ENCODE measurements at places on chromosomes 3 and 15.
A peak's percentile ranks its signal among the peaks of the same experiment; 100 is the strongest.

DNA sequence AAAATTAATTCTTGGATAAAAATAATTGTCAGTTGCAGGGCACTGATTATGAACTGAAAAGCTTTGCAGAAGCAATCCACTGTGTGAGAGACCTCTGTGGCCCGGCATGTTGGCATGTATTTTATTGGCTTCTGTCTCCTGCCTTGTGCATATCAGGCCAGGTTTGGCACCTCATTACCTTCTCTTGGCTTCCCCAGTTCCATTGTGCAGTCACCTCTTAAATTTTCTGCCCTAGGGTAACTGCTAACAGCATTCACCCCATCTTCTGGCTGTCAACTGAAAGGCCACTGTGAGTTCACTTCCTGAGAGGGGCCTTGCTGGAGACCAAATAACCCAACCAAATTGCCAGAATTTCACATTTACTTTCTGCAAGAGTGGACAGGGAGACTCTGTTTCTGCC is 92.7 kb upstream of the RARB start:
- no peak for DNase-seq

DNA sequence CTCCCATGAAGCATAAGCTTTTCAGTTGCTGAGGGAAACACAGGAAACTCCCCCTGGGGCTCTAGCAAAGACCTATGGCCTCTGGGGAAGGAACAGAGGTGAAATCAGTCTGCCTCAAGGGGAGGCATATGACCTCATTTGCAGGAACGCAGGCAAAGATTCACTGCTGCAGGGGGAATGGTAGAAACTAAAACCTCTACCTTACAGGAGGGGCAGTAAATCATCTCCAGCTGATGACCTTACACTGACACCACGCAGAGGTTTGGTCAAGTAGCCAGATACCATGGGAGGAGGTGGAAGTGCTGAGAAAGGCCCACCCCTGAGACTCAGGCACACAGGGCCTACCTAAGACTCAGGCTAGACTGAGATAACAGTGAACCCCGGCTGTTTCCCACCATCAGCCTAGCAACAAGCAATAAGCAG is 81.1 kb downstream of the RAD18 start:
- DNase-seq, result peak; percentile 13

DNA sequence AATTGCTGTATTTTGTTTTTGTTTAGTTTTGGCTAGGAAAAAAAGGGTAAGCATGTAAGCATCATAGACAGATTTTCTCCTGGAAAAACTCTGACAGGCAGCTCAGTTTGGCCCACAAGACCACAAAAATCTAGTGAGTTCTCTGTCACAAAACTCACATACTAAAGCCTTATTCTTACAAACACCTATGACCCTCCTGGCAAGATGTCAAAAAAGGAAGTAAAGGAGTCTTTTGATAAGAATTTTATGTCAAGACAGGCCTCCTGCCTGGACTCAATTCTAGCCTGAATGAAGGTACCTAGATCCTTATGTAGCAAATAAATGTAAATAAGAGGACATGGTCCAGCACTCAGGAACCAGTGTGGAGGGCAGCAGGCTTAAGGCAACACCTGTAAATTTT is 668.3 kb upstream of the ZNF385D start:
- no peak for DNase-seq

GRCh38 chr3:160379628-160380214 is 19.3 kb downstream of the IFT80 start:
- DNase-seq, result no peak

DNA sequence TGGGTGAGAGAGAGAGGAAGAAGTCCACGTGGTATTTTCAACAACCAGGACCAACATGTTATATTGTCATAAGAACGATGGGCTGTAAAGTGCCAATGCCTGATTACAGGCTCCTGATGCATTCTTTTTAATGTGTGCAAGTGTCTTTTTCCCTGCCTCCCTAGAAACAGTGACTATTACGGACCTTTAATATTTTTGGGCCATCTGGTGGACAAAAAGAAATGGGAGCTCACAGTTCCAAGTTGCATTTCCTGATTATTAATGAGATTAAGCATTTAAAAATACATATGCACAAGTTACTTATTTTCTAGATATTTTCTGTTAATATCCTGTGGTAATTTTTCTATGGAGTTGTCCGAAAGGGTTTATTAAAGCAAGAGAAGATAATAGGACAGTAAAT is 530.2 kb downstream of the NR2F2 start:
- DNase-seq, result no peak

DNA sequence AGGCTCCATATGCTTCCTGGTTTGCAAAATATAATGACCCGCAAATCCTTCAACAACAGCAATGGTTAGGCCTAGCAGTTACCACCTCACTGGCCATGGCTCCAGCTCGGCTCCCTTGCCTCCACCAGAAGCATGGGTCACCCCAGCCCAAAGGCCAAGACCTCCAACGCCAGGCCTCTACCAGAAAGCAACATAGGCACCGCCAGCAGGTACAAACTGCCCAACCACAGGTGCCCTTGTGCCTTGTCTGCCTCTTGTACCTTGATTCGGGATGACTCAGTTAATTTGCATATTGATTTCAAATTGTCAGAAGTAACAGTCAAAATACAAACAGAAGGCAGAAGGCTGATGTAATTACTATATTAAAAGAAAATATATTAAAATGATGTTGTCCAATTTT is 124.7 kb downstream of the IL5RA start:
- no peak for DNase-seq

- DNase-seq, result no peak
Observed at GRCh38 chr3:195040773-195041520, 230.0 kb downstream of the XXYLT1 start.

- no peak for DNase-seq
Observed at GRCh38 chr15:62828364-62828763, 214.2 kb upstream of the TPM1 start.

DNA sequence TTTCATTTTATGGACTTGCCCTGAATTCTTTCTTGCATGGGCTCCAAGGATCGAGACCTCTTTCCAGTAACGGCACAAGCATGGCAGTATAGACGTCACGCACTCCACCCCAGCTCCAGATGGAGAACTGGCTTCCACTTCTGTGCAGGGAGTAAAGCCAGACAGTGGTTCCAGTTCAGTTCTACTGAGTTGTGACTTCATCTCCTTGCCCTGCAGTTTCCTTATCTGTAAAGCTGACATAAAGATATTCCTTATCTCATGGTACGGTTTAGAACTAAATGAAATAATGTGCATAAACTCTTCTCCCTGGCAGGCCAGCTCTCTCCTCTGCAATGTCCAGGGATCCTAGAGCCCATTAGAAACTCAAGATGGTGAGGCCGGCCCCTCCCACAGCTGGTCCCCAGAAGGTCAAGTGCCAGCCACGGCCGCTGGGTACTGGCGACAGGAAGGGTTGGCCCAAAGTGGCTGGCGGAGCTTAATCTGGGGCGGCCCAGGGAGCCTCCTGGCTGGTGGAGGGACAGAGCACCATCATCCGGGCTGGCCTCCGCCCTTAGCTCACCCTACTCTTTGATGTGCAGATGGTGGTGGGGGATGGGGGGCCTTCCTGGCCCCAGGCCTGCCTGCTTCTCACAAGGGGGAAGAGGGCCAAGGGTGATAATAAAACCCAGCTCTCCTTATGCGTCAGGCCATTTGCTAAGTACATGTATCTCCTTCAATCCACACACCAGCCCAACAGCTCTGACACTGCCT is 7.2 kb downstream of the MESP2 start:
- no peak for DNase-seq

DNA sequence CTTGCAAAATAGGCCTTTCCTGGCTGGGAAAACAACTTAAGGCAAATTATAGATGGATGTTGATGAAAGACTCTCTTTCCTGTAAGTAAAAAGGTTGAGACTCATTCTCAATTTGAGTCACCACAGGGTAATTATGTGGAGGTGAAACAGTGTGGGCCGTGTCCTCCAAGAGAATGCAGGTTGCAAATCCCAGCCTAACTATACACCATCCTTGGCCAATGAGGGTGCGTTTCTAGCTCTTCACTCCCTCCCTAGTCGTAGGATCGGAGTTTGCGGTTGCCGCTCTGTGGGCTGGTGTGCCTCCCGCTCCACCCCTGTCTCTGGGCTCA is 259.9 kb downstream of the PLCL2 start:
- no peak for DNase-seq

- no peak for DNase-seq
Observed at GRCh38 chr3:130729154-130729553, 17.5 kb downstream of the PIK3R4 start.

- no peak for DNase-seq
Observed at GRCh38 chr3:175679568-175679967, 820.4 kb downstream of the NAALADL2 start.

- no peak for DNase-seq
Observed at GRCh38 chr3:108293858-108294257, 2.5 kb upstream of the HHLA2 start.
